Left ventricle myocardium superior (tissue), 1 donor: ENCODE measurements at places on chromosomes 7 and 10. TPM values are rescaled to one million over a fixed set of nuclear protein-coding genes. Genes with fewer than 3 reads are reported as not detected.

The OPN1SW gene
- not detected for total RNA-seq

The ANXA8L1 gene
- total RNA-seq = 1.2 TPM

DNA sequence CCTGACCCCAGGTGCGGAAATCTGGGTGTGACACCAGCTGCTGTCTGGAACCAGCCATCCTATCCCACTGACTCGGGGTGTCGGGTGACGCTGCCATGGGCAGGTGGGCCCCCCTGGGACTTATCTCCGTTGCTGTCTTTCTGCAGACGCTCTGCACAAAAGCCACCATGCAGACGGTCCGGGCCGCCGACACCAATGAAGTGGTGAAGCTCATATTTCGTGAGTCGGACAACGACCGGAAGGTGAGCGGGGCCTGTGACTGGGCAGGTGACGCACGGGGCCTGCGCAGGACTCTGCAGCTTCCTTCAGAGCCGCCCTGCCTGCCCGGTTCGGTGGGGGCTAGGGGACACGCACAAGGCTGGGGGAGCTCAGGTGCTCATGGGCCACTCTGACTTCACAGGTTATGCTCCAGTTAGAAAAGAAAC is 36.6 kb downstream of the NKX6-2 start:
- DNase-seq = no peak

- DNase-seq = no peak
Measured at GRCh38 chr7:68629-69028, 123.7 kb upstream of the FAM20C start.

DNA sequence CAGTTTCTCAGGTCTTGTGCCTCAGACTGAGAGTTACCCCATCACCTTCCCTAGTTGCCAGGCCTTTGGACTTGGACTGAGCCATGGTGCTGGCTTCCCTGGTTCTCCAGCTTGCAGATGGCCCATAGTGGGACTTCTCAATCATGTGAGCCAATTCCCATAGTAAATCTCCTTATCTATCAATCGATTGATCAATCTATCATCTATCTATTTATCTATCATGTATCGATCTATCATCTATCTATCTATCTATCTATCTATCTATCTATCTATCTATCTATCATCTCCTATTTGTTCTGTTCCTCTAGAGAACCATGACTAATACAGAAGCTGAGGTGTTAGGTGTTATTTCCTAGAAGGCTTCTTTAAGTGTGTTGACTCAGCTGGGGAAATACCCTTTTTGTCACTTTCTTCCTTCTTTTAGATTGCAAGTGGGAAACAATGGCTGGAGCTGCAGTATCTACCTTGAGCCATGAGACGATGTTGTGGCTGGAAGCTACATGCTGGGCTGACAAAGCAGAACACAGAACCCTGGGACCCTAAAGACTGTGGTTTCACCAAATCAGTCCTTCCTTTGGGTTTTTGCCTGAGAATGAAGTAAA is 234.7 kb upstream of the GLI3 start:
- no peak for DNase-seq

DNA sequence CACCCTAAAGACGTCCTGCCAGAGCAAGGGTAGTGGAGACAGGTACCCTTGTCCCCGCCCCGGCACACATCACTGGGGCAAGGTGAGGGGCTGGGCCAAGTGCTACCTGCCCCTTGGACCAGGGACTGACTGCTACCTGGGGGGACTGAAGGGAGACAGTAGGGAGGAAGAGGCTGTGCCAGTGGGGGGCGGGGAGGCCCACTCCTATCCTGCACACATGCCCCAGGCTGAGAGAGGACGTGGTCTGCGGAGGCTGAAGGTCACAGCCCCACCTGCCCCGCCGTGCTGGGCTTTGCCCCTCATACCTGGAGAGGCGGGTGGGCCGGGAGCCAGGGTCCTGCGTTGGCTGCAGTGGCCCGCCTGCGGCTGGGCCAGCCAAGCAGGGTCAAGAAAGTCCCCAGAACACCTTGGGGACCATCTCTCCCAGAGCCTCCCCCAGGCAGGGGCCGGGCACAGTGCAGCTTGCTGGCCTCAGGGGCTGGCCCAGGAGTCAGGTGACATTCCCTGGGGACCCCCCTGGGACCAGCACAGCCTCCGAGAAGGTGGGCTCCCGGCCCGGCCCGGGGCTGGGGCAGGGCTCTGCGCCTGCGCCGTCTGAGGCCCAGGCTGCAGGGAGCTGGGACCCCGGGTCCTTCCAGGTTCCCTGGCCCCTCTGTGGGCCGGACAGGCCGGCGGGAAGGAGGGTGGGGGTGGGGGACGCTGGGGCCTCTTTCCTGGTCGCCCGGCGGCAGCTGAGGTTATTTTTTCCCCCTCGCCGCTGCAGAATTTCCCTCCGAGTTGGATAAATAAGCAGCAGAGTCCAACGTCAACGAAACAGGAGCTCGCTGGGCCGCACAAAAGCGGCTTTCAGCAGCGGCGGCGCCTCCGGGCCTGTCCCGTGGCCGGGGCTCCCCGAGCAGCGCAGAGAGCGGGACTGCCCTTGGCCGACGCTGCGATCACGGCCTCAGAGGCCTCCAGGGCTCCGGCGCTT is 9.8 kb upstream of the FZD9 start:
- peak; percentile 59 for DNase-seq

DNA sequence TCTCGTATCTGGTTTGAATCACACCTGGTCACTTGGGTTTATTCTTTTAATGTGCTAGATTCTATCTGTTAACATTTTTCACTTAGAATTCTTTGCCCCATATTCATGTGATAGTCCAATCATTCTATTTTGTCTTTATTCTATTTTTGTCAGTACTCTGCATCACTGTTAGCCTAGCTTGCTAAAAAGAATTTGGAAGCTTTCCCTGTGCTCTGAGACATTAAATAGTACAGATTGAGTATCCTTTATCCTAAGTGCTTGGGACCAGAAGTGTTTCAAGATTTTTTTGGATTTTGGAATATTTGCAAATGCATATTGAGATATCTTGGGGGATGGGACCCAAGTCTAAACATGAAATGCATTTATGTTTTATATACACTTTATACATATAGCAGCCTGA is 51.0 kb downstream of the RALA start:
- no peak for DNase-seq
